Fibroblast of gingiva (primary cell): ENCODE measurements at places on chromosomes 16 and 17.

- DNase-seq, result no peak
Measured at GRCh38 chr17:7443499-7444485, 1.1 kb upstream of the CHRNB1 start.

GRCh38 chr17:5915337-5915736 lies 154.8 kb upstream of the WSCD1 start:
- DNase-seq, result no peak

GRCh38 chr16:66296591-66296990 lies 69.9 kb upstream of the CDH5 start:
- DNase-seq, result no peak

- DNase-seq, result peak; percentile 78
Measured at GRCh38 chr17:44916781-44917241, 1.5 kb upstream of the GFAP start.

DNA sequence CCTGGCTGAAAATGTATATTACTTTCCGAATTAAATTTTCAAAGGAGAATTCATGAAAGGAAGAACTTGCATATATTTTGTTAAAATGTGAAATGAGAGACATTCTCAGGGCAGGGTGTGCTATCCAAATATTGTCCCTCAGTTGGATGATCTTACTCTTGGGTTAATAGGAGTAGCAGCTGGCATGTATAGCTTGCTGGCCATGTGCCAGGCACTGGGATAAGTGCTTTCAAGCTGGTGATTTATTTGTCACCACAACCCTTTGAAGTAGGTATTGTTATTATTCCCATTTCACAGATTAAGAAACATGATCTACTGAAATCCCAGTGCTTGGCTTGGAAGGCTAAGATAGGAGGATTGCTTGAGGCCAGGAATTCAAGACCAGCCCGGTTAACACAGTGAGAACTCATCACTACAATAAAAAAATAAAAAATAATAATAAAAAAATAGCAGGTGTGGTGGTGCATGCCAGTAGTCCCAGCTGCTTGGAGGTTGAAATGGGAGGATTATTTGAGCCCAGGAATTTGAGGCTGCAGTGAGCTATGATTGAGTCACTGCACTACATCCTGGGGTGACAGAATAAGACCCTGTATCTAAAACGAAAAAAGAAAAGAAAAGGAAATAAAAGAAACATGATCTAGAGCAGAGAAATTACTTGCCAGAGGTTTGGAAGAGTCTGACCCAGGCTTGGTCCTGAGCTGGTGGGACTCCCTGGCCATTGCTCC lies 11.6 kb upstream of the MPHOSPH6 start:
- no peak for DNase-seq

DNA sequence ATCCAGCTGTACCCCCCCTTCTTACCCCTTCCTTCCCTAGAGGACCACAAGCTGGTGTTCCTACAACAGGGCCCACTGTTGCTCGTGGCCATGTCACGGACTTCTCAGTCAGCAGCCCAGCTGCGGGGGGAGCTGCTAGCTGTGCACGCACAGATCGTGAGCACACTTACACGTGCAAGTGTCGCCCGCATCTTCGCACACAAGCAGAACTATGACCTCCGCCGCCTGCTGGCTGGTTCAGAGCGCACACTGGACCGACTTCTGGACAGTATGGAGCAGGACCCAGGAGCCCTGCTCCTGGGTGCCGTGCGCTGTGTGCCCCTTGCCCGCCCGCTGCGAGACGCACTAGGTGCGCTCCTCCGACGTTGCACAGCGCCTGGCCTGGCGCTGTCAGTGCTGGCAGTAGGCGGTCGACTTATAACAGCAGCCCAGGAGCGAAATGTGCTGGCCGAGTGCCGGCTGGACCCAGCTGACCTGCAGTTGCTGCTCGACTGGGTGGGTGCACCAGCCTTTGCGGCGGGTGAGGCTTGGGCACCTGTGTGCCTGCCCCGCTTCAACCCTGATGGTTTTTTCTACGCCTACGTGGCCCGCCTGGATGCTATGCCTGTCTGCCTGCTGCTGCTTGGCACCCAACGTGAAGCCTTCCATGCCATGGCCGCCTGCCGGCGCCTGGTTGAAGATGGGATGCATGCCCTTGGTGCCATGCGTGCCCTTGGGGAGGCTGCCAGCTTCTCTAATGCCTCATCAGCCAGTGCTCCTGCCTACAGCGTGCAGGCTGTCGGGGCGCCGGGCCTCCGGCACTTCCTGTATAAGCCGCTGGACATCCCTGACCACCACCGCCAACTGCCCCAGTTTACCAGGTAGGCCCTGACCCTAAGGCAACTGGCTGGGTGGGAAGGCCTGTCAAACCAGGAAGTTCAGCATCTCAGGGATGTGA lies 3.6 kb downstream of the MON1B start:
- DNase-seq, result no peak

- DNase-seq, result no peak
Measured at GRCh38 chr16:2964475-2965336, 631 bp downstream of the KREMEN2 start.

DNA sequence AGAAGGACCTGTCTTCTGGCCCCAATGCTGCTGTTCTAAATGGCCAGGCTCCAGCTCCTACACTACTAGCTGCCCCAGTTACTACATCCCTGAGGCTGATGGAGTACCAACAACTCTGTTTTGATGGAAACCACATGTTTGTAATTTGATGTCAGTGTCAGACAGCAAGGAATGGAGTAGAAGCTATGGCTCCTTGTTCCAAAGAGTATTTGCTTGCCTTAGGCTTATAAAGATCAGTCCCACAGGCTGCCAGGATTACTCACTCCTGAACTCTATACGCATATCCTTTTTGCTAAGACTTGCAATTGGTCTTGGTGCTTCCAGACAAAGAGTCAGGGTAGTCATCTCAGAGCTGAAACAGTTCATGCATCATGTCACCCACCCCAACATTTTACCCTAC lies 139.6 kb downstream of the HS3ST3A1 start:
- DNase-seq, result peak; percentile 87

- no peak for DNase-seq
Measured at GRCh38 chr16:72380283-72380682, 208.3 kb upstream of the PMFBP1 start.

DNA sequence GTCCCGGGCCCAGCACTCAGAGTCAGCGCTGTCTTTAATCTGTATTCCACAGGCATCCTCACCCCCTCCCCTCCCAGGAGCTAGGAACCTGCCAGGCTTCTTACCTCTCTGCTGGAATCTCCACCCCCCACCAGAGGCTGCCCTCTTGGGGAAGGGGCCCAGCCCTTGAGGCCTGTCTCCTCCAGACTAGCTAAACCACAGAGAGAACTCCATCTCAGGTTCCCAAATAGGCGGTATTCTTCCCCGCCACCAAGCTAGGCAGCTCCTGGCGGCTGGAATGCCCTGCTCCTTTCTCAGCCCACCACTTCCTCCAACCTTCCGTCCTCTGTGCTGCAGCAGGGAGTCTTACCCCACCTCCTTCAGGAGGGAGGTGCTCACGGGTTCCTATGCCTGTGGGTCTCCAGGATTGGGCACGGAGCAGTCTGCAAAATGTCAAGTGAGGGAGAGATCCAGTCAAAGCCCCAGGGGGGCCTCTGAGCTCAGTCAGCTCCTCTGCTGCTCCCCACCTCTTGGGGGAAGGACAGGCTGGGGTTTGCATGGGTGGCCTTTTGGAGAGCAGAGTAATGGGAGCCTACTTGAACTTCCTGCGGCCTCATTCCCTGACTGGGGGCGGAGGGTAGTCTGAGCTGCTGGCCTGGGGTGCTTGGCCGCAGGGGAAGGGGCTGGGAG lies 55.7 kb downstream of the SREBF1 start:
- no peak for DNase-seq

DNA sequence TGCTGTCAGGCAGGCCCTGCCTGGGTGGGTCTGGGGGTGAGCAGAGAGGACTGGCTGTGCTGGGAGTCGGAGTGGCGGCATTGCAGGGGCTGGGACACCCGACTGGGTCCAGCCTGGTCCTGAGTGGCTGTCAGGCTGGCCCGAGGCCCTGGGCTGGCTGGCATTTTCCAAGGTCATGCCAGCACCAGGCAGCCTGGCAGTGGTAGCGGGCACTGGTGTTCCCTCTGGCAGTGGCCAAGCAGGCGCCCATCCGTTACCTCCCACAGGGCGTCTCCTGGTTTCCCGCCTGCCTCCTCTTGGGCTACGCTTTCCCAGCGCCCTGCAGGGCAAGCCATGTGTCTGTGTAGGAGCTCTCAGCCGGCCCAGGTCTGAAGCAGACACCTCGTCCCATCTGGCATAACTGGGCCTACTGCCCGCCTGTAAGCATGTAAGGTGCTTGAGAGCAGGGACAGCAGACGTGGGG lies 5.7 kb upstream of the PKMYT1 start:
- no peak for DNase-seq
